ENCODE measurements at places on chromosomes 2 and 18. TPM values are rescaled to one million over a fixed set of nuclear protein-coding genes. Genes with fewer than 3 reads are reported as not detected.

Gene AMER3
- 32.8 TPM for total RNA-seq

Gene SRSF7
- total RNA-seq: 133 TPM

Gene GKN1
- total RNA-seq: not detected

DNA sequence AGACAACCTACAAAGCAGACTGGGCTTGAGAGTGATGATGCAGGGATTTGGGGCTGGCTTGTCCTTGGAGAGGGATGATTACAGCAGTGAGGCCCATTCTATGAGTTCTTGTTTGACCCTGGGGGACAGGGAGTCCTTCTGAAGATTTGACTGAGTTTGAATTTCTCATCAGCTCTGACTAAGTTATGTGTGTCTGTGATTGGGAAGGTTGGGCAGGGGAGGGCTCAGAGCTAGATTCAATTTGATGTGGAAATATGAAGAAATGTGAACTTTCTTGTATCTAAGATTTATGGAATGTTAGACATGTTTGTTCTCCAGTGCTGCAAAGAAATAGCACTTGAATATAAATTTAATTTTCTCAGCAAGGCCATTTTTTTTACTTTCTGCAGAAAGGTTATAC is 19.9 kb upstream of the IL1R2 start:
- DNase-seq: no peak

GRCh38 chr2:168290391-168290790 is 43.0 kb upstream of the STK39 start:
- no peak for DNase-seq

Measured in occipital lobe (tissue), 3 donors.